ENCODE measurements at places on chromosomes 2 and 18. TPM values are rescaled to one million over a fixed set of nuclear protein-coding genes. Genes with fewer than 3 reads are reported as not detected.

The ZNF385B gene
- 3.9 TPM for total RNA-seq

DNA sequence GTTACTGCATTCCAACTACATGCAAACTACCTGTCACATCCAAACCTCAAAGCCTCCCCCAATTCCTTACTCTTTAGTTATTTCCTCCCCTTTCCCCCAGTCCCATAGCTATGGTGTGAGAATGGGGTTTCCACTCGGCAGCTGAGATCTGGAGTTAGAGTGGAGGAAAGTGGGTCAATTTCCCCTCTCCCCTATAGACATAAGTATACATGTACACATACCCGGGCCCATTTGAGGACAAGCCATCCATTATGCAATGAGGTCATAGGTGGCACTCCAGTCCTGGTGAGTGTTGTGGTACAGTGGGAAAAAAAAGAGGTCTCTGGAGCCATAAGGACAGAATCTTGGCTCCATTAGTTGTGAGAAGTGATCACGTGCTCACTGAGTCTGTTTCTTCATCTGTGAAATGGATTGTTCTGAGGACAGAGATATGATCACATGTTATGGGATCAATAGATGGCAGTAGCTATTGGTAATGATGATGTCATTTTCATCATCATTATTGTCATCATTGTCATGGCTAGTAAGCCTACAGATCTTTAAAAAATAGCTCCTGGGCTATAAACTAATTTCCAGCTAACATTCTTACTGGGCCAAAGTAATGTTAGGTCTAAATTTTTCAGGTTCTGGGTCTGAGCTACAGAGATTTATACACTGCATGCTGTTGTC lies 119.0 kb downstream of the BCL2L11 start:
- DNase-seq, result no peak
- H3K27me3 ChIP-seq, result no peaks in the 10 kb centered on the region
- no peak overlapping the region for H3K27ac ChIP-seq
- no peaks in the 10 kb centered on the region for H3K4me1 ChIP-seq

DNA sequence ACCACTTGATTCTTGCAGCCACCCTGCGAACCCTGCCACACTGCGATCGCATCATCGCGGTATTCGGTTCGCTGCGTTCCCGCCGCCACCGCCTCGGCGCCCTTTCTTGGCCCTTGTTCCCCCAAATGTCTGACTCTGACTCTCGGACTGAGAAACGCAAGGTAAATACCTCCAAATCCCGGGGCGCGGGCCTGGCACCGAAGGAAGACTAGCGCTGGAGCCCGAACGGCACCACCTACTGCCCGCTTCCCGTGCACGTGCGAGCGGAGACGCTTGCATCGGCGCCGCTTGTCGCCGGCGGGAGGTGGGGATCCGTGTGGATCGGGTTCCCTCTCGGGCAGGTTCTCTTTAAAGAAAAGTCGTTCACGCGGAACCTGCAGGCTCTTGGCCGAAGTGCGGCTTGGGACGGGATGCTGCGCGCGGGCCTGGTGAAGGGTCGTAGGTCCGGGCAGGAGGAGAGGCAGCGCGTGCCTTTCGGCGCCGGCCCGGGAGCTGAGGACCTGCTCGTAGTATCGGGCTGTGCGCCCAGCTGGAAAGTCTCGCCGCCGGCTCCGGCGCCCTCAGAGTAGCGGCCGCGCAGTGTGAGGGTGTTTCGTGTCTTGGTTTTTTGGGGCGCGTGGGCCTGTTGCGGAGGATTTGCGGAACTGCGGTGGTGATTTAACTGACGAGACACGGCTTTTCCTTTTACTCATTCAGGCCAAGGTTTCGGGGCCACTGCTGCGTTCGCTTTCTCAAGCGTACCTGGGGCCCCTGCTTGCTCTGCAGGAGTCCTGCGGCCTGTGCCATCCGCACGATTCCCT lies 514 bp downstream of the BCL2L11 start:
- H3K4me1 ChIP-seq, result peaks cover 48% of the 10 kb centered on the region
- peak overlapping the region; percentile 85 for H3K27ac ChIP-seq
- H3K36me3 ChIP-seq, result peaks cover 9% of the 10 kb centered on the region
- H3K27me3 ChIP-seq, result peaks cover 55% of the 10 kb centered on the region
- peak overlapping the region; percentile 74 for H3K4me3 ChIP-seq

DNA sequence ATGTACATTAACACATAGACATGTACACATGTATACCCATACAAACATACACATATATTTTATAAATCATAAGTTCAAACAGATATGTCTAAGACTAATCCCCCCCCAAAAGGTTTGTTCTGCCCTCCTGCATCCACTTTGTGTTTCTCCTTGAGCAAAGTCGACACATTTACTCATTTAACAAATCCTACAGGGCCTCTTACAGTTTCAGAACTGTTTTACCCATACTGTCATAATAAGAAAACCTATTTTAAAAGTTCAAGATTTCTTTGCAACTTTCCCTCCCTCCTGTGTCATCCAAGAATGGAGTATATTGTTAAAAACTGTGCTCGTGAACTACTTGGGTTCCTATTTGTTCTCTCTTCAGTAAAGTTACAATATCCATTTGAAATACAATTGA lies 166.7 kb downstream of the L3MBTL4 start:
- no peaks in the 10 kb centered on the region for H3K4me1 ChIP-seq
- DNase-seq, result no peak
- no peaks in the 10 kb centered on the region for H3K36me3 ChIP-seq
- no peak overlapping the region for H3K4me3 ChIP-seq
- H3K27ac ChIP-seq, result no peak overlapping the region

DNA sequence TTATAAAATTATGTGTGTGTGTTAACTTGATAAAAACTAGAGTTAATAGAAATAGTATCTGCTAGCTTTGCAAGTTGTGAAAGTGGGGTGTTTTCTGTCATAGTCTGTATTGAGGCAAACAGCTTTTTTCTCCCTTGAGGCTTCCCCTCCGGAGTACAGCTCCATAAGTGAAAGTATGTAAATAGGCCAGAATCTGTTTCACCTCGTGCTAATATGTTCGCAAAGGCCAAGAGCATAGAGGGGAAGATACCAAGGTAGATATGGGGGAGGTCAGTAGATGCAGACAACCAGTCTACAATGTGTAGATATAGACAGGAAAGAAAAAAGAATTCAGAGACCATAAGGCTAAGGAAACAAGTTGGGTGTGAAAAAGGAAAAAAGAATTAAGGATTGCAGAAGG lies 72.9 kb downstream of the PTRHD1 start:
- peaks cover 18% of the 10 kb centered on the region for H3K36me3 ChIP-seq
- H3K27me3 ChIP-seq, result no peaks in the 10 kb centered on the region
- H3K4me3 ChIP-seq, result no peak overlapping the region
- no peak for DNase-seq
- H3K4me1 ChIP-seq, result peaks cover 12% of the 10 kb centered on the region
- peak overlapping the region; percentile 85 for H3K27ac ChIP-seq

Data from muscle of leg (tissue), 16 donors.